ENCODE measurements at places on chromosomes 1 and 21.

GRCh38 chr1:27968692-27969091 lies 8.9 kb downstream of the XKR8 start:
- DNase-seq, result no peak

GRCh38 chr1:176789571-176790090 lies 326.7 kb downstream of the PAPPA2 start:
- DNase-seq, result no peak

GRCh38 chr1:205477121-205477758 lies 21.4 kb upstream of the BLACAT1 start:
- no peak for DNase-seq

DNA sequence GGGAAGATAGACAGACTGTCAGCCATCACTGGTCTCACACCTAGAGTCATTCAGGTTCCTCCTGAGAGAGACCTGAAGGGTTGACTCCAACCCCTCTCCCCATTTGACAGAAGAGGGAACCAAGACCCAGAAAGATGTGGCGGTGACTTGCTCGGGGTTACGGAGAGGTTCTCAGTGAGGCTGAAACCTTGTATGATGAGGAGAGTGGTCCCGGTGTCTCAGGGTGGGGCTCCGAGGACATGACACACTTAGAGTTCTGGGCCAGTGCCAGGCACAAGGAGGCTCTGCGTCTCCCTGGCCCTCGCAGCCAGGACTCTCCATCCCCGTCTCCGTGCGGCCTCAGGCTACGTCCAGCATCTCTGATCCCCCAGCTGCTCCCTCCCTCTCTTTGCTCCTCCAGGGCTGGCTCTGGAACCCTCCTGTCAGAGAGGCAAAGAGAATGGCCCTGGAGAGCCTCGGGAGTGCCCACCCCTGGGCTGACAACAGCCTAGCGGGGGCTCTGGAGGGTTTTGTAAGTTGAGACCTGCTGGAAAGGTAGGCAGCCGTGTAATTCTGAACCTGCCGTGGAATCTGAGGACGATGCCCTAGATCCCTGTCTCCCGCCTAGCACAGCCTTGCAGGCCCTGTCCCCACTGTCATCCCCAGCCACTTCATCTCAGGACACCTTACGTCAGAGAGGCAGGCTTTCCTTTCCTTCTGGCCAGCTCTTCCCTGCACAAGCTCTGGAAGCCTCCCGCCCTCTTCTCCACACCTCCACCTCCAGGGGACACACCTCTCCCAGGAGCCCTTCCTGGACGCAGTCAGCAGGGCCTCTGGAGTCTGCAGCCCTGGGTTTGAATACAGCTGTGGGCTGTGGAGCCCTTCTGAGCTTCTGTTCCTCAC lies 4.1 kb downstream of the EFHD2 start:
- DNase-seq, result no peak

DNA sequence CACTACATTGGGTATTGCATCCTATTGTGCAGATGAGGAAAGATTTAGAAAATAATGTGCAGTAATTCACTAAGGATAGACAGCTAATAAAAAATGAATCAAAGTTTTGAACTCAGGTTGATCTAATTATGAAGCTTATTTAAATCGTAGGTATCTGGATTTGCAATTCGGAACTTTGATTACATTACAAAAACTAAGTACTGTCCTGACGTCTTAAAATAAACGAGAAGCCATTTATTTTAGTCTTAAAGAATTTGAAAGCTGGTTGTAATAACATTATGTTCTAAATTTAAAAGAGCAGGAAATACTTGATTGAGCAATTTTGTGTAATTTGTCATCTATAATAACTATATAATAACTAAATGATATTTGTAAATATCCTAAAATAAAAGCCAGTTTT lies 235.9 kb downstream of the TPR start:
- no peak for DNase-seq

GRCh38 chr1:233962878-233963277 lies 58.4 kb downstream of the SLC35F3 start:
- no peak for DNase-seq

DNA sequence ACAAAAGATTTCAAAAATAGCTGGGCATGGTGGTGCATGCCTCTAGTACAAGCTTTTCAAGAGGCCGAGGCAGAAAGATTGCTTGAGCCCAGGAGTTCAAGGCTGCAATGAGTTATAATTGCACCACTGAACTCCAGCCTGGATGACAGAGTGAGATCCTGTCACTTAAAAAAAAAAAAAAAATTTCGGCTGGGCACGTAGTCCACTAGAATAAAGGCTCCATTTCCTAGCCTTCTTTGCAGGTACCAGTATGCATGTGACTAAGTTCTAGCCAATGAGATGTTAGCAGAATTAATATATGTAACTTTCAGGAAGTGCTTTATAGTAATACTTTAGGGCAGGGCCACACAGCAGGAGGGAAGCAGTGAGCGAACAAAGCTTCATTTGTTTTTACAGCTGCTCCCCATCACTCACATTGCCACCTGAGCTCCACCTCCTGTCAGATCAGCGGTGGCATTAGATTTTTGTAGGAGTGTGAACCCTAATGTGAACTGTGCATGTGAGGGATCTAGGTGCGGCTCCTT lies 28.8 kb upstream of the SYDE2 start:
- no peak for DNase-seq

DNA sequence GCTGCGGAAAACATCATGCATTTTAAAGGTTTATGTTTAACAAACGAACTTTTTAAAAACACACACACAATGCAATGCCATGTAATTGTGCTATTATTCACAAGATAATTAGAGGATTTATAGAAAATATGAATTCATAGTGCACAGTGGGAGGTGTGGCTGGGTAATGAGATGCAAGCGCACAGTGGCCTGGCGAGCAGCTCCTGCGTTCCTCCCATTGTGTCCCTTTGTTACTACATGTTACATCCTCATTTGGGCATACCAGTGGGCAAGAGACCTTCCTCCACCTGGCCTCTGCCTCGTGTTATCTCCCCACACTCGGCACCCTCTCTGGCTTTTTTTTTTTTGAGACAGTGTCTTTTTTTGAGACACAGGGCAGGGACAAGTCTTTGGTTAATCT lies 30.0 kb upstream of the TENT5B start:
- no peak for DNase-seq

DNA sequence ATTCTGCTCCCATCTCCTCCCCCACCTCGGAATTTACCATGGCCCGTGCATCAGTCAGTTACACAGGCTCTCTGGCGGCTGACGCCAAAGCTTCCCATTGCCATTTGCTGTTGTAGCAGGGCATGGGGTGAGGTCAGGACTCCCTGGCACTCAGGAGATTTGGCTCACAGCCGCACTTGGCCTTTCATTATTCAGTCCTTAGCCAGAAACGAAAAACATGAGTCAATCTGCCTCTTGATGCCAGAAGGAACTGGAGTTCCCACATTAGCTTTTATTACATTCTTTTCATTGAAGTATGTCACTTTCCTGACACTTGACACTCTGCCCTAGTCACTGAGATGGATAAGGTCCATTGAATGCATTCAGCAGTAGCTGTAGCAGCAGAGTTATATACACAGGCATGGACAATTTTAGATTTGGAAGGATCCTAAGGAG lies 260.6 kb downstream of the CACNA1E start:
- no peak for DNase-seq

- peak; percentile 42 for DNase-seq
These were observed 62.3 kb downstream of the OPTC start for GRCh38 chr1:203556047-203556851.

DNA sequence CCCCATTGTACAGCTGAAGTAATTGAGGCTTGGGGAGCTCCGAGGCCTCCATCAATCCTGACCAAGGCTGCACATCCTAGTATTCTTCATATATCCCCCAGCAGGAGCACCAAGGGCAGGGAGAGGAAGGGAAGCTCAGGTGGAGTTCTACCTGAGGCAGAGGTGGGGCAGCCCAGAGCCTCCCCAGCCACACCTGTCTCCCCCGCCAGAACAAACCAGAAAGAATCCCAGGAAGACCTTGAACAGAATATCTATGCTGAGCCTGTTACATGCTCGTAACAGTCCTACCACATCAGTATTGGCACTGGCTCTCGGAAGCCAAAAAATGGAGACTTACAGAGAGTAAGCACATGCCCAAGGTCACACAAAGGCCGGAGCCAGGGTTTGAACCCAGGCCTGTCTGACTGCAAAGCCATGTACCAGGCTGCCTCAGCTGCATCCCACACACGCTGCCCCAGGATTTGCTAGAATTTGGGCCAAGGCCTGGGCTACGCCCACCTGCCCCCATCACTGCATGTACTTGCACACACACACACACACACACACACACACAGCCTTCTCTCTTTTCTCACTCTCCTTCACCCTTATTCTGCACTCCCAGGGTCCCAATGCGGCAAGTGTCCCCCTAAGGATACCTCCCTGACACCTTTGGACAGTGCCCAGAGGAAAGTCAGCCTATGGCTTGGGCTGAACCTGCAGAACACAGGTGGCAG lies 4.5 kb downstream of the E2F2 start:
- DNase-seq, result no peak

- DNase-seq, result no peak
These were observed 14.5 kb downstream of the RGS4 start for GRCh38 chr1:163083690-163084089.

DNA sequence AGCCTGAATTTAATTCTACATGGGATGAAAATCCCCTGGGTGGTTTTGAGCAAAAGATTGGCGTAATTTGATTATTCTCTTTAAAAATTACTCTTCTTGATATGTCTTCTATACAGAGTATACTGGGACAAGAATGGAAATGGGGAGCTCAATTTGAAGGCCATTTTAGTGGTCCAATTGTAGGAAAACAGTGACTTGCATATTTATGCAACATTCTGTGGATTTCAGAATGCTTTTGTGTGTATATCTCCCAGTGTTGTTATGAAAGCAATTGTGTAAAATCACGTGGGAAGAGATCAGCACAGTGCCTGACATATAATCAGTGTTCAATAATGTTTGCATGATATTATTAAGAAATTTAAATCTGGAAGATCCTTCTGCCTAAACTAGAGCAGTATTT lies 575.9 kb upstream of the PBX1 start:
- DNase-seq, result no peak

- no peak for DNase-seq
These were observed 211.2 kb downstream of the SETD4 start for GRCh38 chr21:35849144-35849543.

DNA sequence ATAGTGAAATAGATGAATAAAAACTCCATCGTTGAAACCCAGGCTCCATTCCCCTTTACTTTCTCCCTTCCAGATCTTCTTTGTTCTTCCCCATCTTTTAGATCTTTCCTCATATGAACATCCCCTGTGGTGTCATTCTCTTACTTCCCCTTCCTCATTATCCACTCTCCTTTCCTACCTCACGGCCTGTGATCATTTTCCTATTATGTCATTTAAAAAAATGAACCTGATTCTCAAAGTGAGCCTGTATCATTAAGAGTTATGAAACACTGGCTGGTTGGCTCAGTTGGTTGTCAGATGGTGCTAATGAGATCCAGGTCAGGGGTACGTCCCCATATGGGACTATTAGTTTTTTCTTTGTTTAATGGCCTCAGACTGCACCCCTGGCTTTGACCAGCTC lies 38.3 kb downstream of the TCEANC2 start:
- no peak for DNase-seq

DNA sequence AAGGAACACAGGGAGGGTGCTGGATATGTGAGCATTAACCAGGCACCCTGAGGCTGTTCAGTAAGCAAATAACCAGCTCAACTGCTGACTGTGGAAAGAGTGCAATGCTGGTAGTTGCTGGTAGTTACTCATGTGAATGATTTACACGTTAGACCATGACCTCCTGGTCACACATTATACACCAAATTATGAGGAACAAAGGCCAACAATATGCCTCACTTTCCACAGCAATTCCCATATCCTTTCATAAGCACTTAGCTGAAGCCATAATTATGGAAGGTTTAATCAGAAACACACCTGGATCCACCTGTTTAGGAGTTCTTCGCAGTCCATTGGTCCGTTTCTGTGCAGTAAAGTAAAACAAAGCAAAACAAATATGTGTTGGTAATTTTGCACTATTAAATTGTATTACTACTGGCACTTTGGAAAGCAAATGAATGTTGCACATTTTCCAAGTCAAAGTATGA lies 281.8 kb downstream of the VAV3 start:
- DNase-seq, result no peak

- DNase-seq, result no peak
These were observed 24.0 kb downstream of the TEX35 start for GRCh38 chr1:178536844-178537371.

DNA sequence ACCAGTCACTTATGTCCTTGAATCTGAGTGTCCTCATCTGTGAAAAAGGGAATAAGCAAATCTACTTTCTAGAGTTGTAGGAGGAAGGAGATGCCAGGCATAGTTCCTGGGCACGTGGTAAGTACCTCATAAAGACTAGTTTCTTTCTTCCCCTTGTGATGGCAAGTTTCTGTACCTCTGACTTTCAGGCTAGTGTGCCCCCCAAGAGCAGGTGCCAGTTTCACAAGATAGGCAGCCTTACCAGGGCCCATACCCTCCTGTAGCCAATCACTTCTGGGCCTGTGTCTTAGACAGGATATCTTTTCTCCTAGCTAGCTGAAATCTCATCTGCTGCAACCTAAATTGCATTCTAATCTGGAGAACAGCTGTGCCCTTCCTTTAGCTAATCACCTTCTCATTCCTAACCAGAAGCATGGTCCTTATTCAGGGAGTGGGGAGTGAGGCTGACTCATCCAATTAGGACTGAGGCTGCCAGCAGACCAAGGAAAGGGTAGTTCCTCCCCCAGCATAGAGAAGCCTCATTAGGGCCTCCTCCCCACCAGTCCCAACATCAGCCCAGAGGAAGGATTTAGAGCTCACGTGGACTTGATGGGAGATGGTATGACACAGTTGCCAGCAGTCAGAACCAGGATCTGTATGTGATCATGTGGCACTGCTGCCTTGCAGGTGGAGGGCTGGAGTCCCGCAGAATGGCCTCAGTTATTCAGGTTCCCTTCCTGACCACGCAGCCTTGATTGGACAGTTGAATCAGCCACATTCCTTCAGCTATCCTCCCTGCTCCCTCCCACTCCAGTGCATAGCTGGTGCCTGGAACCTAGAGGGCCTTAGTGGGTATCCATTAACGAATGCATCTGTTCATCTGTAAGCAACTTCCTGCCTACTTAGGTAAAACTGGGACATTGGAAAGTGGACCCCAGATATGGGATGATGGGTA lies 7.9 kb downstream of the KLHDC8A start:
- no peak for DNase-seq

DNA sequence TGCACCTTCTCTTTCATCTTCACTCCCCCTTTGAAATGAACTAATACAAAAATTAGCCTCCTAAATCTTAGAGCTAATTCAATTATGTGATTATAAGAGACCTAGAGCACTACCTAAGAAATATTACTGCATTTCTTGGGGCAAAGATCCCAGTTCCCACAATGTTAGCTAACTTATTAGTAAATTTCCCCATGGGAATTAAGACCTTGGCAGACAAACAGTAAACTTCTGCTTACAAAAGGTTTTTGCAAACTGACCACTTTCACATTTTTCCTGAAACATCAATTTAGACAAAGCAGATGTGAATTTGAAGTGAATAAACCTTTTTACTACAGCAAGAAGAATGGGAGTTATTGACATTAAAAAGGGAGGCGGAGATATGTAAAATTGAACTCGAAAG lies 34.6 kb upstream of the LHX8 start:
- no peak for DNase-seq

- no peak for DNase-seq
These were observed 2.4 kb downstream of the PARP1 start for GRCh38 chr1:226405411-226405988.

GRCh38 chr1:56666112-56666608 lies 21.0 kb downstream of the PRKAA2 start:
- DNase-seq, result peak; percentile 48

GRCh38 chr1:7172804-7173203 lies 387.6 kb downstream of the CAMTA1 start:
- DNase-seq, result no peak

GRCh38 chr1:36782085-36782484 lies 252.2 kb downstream of the GRIK3 start:
- no peak for DNase-seq

GRCh38 chr1:65395887-65396612 lies 24.4 kb upstream of the LEPR start:
- DNase-seq, result no peak
